ENCODE measurements at places on chromosomes 1 and 21.

DNA sequence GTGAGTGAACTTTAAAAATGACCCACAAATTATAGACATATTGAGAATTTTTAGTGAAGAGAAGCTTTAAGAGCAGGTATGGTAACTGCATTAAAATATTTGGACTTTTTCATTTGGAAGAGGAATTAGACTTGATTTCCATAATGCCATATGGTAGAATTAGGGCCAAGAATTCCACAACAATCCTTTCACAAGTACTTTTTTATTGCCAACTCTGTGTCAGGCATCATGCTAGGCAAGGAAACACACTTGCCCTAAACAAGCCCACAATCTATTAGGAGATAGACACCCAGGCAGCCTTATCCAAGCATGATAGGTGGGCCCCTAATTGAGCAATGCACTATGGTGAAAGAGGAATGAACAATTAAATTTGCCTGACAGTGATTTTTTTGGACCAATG, 353.0 kb downstream of the TGFB2 start:
- DNase-seq: no peak

DNA sequence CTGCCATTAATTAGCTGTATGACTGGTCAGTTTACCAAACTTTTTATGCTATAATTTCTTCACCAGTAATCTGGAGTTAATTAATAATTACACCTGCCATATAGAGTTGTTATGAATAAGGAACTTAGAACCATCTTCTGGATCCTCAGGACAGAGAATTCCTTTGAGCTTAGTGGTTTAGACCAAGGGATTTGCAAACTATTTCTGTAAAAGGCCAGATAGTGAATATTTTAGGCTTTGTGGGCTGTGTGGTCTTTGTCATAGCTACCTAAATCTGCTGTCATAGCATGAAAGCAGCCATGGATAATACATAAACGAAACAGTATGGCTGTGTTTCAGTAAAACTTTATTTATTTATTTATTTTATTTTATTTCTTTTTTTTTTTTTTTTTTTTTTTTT, 9.0 kb downstream of the TIMM17A start:
- DNase-seq: no peak

- no peak for DNase-seq
Measured at GRCh38 chr21:31772674-31773555, 41.0 kb upstream of the SCAF4 start.

DNA sequence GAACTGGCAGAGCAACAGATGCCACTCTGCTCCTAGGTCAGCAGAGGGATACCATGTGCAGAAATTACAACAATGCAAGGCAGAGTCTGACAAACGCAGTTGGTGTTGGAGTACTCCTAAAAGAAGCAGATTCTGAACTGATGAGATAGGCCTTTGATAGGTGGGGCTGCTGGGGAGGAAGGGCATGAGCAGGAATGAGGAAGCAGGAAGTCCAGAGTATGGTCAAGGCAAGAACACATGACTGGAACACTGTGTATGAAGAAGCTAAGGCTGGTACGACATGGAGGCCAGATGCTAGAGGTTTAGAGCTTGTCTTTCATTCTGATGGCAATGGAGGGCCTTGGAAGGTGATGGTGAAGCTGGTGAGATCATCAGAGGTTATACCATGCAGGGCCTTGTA, 11.5 kb upstream of the THRAP3 start:
- DNase-seq: no peak

DNA sequence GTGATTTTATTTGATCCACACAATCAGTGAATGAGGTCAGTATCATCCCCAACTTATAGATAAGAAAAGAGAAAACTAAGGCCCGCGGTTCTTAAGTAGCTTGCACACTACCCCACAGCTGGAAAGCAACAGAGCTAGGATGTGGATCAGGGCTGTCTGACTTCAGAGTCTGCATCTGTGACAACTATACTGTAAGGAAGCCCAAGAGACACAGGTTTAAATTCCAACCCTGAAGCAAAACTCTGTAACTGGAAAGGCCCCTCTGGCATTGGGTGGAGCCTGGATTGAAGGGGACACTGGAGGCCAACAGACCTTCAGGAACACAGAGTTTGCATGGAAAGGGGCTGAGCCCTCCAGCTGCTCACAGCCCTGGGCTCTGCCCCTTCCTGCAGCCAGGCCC, 40.2 kb downstream of the LGR6 start:
- no peak for DNase-seq
